ENCODE measurements at places on chromosomes 6 and 20.

GRCh38 chr6:112683926-112684325, 336.8 kb downstream of the RFPL4B start:
- no peak for DNase-seq

GRCh38 chr6:71745525-71745924, 140.8 kb upstream of the RIMS1 start:
- no peak for DNase-seq

DNA sequence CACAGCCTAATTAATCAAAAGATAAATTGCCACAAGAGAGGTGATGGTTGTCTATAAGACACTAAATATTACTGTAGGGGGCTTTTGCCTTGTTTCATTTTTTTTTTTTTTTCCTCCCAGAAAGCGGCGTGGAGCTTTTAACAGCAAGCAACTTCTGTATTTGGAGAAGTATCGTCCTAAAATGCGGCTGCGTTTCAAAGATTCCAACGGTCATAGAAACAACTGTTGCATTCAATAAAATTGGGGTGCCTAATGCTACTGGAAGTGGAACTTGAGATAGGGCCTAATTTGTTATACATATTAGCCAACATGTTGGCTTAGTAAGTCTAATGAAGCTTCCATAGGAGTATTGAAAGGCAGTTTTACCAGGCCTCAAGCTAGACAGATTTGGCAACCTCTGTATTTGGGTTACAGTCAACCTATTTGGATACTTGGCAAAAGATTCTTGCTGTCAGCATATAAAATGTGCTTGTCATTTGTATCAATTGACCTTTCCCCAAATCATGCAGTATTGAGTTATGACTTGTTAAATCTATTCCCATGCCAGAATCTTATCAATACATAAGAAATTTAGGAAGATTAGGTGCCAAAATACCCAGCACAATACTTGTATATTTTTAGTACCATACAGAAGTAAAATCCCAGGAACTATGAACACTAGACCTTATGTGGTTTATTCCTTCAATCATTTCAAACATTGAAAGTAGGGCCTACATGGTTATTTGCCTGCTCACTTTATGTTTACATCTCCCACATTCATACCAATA, 7.8 kb downstream of the LOC128125822 start:
- DNase-seq, result no peak

- no peak for DNase-seq
Measured at GRCh38 chr6:11900662-11901598, 111.2 kb upstream of the HIVEP1 start.

- no peak for DNase-seq
Measured at GRCh38 chr6:80280262-80281010, 174.0 kb downstream of the BCKDHB start.

DNA sequence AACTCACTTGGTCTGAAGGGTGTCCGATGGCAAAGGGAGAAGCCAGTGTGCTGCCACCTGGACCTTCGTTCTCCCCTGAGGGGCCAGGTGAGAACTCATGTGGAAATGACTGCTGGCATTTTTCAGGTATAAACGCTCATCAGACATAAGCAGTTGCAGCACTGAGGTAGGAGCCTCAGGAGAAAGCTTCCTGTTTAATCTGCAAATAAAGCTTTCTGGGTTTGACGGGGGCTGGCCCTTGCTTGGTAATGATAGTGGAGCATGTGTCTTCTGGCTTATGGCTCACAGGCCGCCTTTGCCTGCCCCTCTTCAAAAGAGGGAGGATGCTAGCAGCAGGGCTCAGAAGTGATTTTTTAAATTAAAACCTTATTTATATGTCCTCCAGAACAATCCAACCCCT, 122.1 kb upstream of the SLC24A3 start:
- no peak for DNase-seq

GRCh38 chr6:52375780-52376556, 14.0 kb downstream of the PAQR8 start:
- DNase-seq, result no peak

- no peak for DNase-seq
Measured at GRCh38 chr6:31730631-31731086, 1.6 kb upstream of the DDAH2 start.

GRCh38 chr6:95658886-95659285, 81.6 kb downstream of the MANEA start:
- DNase-seq, result no peak

- no peak for DNase-seq
Measured at GRCh38 chr6:109768485-109768884, 77.4 kb downstream of the FIG4 start.

DNA sequence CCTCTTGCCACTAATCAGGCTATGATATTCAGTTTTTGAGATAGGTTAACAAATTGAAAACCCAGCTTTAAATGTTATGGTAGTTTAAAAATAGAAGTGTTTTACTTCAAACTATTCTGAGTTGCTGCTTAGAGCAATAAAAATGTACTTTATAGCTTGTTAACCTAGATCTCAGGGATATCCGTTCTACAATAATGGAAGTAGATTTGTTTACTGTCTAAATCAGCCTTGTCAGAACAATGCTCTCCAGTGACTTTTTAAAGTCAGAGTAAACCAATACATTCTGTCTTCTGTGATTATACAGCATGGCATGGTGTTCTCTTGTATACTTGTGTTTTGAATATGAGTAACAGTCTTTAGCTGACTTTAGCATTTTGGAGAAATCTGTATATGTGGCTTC, 161.5 kb downstream of the PACRG start:
- no peak for DNase-seq

DNA sequence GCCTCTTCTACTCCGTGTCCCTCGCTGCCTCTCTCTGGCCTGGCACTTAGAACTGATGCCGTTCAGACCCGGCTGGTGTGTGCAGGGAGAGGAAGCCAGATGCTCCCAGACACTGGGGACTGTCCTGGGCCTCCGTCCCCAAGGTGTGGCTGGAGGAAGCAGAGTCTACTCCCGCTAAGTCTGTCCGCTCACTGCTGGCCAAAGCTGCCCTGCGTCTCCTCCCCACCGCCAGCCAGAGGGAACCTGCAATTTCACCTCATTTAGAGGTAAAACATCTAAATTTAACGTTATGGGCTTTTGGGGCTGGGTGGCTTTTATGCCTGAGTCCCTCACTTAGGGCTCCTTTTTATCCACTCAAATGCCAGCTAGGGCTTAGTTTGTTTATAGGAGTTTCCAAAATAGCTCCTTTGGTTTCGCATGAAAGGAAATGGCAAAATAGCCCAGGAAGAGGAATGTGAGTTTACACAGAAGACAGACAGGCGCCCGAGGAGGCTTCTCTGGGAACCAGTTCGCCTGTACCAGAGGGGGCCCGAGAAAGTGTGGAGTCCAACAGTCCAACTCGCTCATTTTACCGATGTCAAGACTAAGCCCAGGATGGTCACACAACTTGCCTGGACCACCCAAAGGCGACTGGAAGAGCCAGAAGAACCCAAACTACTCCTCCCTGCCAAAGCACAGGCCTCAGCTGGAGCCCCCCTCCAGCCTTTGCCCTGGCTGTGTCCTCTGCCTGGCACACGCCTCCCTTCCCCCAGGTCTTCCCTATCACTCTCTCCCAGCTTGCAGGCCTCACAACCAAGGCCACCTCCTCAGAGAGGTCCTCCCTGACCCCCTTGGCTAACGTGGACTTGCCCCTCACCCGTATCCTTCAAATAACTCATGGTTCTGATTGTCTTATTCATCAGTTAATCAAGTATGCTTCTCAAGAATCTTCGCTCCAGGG, 54.5 kb downstream of the RIPOR3 start:
- no peak for DNase-seq

DNA sequence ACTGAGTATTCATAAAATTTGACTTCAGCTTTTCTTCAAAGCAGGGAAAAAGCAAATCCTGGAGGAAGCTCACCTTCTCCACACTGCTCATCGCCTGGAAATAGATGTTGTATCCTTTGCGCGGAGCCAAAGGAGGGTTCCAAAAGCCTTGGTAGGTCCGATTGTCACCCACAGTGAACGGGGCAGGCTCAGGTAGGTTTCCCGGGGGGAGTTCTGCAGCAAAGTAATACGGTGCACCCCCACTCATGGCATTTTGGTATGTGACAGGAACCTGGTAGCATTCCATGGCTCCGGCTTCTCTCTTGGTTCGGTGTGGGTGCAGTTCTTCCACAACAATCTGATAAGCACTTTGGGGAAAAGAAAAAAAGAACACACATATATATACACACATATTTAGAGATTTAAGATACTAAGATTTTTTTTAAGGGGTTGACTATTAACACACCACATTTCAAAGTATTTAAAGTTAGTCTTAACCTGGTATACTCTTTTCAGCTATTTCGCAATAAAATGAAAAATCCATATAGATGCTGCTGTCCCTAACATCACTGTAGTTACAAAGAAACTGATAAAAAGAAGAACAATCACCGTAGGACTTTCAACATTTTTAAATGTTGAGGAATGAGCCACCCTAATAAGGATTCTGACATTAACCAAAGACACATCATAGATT, 166.7 kb upstream of the THEMIS start:
- DNase-seq, result no peak

- DNase-seq, result no peak
Measured at GRCh38 chr20:40578961-40579360, 110.1 kb downstream of the MAFB start.

DNA sequence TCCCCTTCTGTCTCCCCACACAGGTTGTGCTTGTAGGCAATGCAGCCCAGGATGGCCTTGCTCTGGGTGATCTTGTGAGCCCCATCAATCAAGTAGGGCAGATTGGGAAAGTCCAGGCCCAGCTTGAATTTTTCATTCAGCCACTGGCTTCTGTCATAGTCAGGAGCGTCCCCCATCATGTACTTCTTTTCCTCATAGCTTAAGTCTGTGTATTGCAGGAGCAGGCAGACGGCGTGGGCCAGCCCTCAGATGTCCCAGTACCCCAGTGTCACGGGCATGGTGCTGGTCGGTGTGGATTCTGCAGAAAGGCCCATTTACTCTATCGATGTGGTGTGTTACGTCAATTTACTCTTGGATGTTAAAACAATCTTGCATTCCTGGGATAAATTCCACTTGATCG, 40.1 kb upstream of the SLC16A10 start:
- DNase-seq, result no peak

- no peak for DNase-seq
Measured at GRCh38 chr20:38072898-38073297, 39.4 kb downstream of the RPRD1B start.

- DNase-seq, result no peak
Measured at GRCh38 chr20:62576815-62577489, 65.4 kb upstream of the SLCO4A1 start.

- DNase-seq, result peak; percentile 32
Measured at GRCh38 chr6:135114355-135115145, 59.9 kb upstream of the HBS1L start.

GRCh38 chr20:2168946-2169345, 67.3 kb downstream of the STK35 start:
- no peak for DNase-seq

DNA sequence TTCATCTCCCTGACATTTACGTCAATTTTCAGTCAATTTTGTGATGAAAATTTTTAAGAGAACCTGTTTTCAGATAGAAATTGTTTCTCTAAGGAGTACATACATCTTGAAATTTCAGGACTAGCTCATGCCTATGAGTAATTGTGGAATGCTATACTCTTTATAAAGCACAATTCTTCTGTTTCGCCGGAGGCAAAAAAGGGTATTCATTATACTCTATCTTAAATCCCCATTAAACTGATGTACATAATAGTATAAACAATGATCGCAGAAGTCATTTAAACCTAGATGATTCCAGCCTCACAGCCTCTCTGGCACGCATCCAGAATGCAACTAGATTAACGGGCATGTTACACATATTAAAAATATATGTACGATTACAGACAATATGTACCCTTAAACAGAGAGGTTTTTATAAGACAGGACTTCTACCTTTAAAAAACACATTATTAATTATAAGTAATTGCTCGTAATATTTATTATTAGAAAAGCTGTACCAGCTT, 62.6 kb downstream of the NRSN1 start:
- no peak for DNase-seq

DNA sequence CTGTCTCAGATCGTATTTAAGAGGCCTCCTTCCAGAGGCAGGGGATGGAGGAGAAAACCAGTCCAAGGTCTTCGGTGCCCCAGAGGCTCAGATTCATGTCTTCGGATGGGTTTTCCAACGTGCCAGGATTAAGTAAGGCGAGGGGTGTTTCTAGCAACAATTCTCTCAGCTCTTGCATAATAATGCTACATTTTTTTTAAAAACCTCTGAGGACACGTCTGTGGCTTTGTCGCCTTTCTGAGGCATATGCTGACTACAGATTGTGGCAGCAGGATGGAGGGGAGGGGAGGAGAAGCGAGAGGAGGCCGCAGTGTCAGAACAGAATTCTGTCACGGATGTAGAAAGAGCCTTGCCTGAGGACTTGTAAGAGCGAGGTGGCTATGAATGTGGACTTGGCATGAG, 17.7 kb upstream of the CCDC167 start:
- peak; percentile 87 for DNase-seq

DNA sequence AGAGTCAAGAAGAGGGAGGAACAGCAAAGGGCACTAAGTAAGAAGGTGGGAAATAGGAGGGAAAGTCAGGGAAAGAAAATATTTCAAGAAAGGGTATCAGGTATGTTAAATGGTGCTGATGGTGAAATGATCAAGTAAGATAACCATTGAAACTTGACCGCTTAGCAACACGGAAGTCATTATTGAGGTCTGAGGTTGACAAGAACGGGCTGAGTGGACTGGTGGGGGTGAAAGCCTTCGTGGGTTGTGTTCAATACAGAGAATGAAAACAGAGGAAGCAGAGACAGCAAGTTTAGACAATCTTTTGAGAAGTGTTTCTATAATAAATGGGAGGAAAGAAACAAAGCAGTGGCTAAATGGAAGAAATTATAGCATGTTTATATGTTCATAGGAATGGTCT, 72.0 kb downstream of the LIN28B start:
- DNase-seq, result no peak

- DNase-seq, result no peak
Measured at GRCh38 chr20:39855799-39856198, 833.2 kb downstream of the MAFB start.

GRCh38 chr6:53825532-53826321, 30.9 kb downstream of the LRRC1 start:
- DNase-seq, result no peak

- DNase-seq, result no peak
Measured at GRCh38 chr6:5580736-5581581, 319.6 kb downstream of the FARS2 start.

DNA sequence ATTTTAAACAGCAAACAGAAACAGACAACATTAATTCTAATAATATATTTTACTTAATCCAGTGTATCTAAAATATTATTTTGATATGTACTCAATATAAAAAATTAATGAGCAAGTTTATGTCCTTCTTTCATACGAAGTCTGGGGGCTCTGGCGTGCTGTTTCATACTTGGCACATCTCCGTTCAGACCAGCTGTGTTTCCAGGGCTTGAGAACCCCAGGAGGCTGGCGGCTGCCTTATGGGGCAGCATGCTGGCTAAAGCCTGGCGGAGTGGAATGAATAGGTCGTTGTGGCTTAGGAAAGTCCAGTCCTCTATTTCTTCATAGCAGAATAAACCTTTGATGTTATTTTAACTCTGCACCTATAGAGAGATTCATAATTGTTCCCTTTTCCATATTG, 43.3 kb downstream of the DUSP22 start:
- no peak for DNase-seq

- DNase-seq, result no peak
Measured at GRCh38 chr6:106974336-106974998, at the start of gene CD24. TSS of gene CD24 (minus strand) at chr6:106974729. CDS start at chr6:106974646, 83 bp downstream.

Measured in CD4-positive, alpha-beta T cell treated with Interleukin-15 for 4 hours (primary cell).